ENCODE measurements at places on chromosomes 3 and 15.

- DNase-seq: no peak
Measured at GRCh38 chr3:134441321-134441720, 44.5 kb downstream of the ANAPC13 start.

DNA sequence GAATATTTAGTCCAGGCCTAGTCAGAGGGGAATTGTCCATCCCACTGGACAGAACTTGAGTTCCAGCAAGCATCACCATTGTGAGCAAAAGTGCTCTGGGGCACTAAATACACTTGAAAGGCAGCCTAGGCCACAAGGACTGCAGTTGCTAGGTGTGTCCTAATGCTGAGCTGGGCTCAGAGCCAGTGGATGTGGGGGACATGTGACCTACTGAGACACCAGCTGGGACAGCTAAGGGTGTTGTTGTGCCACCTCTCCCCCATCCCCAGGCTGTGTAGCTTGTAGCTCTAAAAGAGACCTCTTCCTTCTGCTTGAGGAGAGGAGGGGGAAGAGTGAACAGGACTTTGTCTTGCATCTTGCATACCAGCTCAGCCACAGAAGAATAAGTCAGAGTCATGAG lies 120.9 kb downstream of the DTWD1 start:
- DNase-seq: no peak

DNA sequence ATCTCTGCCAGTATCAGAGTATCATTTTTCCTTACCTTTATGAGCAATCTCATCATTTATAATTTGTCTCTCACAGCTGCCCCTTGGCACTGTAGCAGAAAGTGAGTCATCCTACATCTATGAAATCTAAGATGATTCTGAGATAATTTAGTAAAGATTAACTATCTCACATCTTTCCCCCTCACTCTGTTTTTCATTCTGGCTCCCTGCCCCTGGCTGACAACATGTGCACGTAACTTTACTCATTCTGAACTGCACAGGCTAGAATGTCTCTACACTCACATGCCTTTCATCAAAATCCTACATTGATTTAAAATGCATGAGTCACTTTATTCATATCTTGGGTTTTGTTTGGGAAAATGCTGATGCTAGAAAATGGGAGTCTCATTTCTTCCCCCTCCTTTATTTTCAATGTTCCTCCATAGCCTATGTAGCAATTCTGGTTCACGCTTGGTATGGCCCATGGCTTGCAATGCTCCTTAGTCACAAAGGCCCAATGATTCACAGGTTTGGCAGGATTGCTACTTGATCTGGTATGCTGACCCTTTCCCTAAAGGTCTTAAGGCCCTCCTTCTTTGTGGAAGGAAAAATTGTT lies 838.5 kb downstream of the TUSC7 start:
- DNase-seq: no peak

GRCh38 chr3:146865175-146865755 lies 260.1 kb upstream of the PLSCR5 start:
- DNase-seq: no peak

- DNase-seq: no peak
Measured at GRCh38 chr15:66682865-66683264, 19.2 kb upstream of the SMAD6 start.

DNA sequence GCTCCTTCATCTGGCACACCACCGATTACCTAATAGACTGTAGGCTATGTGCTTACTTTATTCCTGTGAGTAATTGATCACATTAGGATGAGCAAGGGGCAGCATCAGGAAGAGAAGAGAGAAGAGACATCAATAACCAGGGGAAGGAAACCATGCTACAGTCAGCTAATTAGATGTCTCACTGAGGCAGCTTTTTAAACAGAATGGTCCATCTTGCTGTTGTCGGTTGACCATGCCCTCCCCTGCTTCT lies 278.4 kb downstream of the RPLP1 start:
- DNase-seq: no peak

GRCh38 chr3:166340604-166341266 lies 503.5 kb upstream of the BCHE start:
- DNase-seq: no peak

DNA sequence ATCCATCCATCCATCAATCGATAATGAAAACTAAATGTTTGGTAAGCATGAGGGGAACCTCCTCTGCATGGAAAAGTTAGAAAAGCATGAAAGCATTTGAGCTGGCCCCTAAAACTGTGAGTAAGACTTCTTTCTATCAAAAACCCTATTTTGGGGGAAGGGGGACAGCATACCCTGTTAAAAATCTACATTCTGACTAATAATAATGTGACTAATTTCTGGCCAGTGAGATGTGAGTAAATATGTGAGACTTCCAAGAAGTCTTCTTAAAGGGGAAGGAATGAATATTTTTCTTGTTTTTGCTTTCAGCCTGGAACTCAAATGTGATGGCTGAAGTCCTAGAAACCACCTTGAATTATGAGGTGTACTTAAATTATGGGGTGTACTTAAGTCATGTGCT lies 54.9 kb downstream of the C3orf85 start:
- no peak for DNase-seq

- no peak for DNase-seq
Measured at GRCh38 chr3:170307671-170308405, 49.7 kb upstream of the SKIL start.

DNA sequence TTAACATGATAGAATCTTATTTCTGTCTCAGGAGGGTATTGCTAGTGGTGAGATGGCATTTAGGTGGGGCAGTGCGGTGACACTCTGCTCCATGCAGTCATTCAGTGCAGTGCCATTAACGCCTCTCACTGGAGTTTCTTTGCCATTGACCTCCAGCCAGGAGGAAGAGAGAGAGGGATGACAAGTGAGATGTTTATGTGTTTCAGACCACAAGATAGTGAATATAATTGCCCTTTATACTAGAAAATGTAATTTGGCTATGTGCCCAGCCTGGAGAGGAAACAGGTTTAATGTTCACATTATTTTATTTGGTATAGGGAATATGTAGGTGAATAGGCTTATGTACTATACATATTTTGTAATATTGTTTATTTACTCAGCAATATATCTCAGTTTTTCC lies 84.5 kb downstream of the ZIC1 start:
- no peak for DNase-seq

GRCh38 chr3:188157971-188158370 lies 4.0 kb downstream of the LPP start:
- no peak for DNase-seq

DNA sequence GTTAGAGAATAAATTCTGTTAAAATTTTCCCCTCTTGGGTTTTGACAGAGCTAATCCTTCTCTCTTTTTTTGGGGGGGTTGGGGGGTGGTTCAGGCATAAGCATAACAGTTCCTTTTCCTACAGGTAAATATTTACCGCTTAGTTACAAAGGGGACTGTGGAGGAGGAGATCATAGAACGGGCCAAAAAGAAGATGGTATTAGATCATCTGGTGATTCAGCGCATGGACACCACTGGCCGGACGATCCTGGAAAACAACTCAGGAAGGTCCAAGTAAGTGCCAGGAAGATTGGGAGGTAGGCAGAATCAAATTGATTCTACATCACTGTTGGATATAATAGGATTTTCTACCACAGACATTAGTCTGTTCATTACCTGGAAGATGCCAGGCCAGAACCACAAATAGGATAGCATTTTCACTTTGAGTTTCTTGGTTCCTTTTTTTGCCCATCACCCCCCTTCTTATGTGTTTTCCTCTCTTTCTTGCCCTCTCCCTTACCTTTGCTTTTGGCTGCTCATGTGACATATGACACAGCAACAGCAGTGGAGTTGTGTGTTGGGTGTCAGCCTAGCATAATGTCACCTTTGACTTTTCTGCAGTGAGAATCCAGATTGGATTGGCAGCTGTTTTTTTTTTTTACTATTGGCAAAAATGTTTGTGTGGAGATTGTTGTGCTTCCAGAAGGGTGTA lies 79.0 kb downstream of the CHD2 start:
- no peak for DNase-seq

- no peak for DNase-seq
Measured at GRCh38 chr15:57565311-57565710, 26.4 kb upstream of the MYZAP start.

All from GM06990 (cell line).